Stimulated activated CD4-positive, alpha-beta T cell treated with anti-CD3 and anti-CD28 coated beads, Interleukin-1b, Interleukin-23, amount 100 ng/mL, for 1 hour (primary cell): ENCODE measurements at places on chromosomes 3 and 15.

DNA sequence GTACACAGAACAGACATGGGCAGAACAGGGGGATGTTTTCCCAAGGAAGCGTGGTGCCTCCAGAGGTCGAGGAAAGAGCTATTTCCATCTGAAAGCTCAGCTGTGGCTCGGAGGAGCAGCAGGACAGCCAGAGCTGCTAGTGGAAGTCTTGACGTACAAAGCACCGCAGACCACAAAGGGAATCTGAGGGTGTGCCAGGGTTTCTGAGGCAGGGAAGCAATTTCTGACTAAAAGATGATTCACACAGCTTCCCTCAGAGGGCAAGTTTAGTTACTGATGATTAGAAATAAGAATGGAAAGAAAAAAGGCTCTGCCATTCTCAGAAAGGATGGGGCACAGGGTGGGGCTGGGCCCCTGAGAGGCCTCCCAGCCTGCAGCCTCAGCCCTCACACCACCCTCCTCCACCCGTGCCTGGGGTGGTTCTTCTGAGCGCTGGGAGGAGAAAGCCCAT, 45.8 kb upstream of the SEC13 start:
- no peak for DNase-seq

- no peak for DNase-seq
Measured at GRCh38 chr3:127577448-127577847, 13.1 kb downstream of the TPRA1 start.

DNA sequence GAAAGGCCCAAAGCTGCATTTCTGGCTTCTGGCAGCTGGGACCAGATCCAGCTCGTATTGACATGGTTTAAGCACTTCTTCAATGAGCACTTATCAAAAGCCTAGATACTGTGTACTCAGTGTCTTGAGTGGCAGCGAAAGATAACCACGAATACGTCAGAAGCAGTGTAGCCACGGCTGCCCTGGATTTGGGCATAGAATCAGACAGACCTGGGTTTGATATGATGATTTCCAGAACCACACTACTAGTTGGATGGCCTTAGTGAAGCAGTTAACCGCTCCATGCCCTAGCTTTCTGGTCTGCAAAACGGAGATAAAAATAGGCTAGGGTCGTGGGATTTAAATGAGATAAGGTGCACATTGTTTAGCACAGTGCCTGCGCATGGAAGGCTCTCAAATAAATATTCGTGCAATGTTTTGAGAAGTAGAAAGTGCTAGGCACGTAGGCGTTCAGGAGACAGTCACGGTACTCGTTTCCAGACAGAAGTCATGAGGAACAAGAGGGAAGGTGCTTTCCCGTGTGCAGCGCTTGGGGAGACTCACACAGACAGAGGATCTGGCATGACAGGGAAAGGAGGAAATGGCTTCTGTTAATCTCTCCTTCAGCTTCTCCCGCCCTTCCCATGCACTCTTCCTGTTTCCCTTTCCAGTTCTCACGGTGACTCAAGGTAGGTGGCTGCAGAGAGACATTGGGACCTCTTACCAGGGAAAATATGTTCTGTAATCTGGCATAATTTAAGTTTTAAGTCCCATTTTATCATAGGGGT, 70.3 kb downstream of the CCNL1 start:
- peak; percentile 5 for DNase-seq

- no peak for DNase-seq
Measured at GRCh38 chr3:58079773-58080172, 71.6 kb downstream of the FLNB start.

- DNase-seq = no peak
Measured at GRCh38 chr3:172376881-172377280, 71.4 kb downstream of the GHSR start.

GRCh38 chr15:92586966-92587365, 68.6 kb downstream of the FAM174B start:
- DNase-seq = no peak

- no peak for DNase-seq
Measured at GRCh38 chr3:186021673-186022362, 84.0 kb upstream of the TRA2B start.

GRCh38 chr15:91854639-91854990, 1.1 kb downstream of the SLCO3A1 start:
- no peak for DNase-seq
